ENCODE measurements at places on chromosomes 2 and 18.

- no peak for DNase-seq
Measured at GRCh38 chr18:24378598-24378997, 19.0 kb downstream of the OSBPL1A start.

GRCh38 chr2:158112992-158113391 is 11.3 kb downstream of the UPP2 start:
- DNase-seq: no peak

GRCh38 chr2:105959357-105959756 is 214.6 kb downstream of the NCK2 start:
- no peak for DNase-seq

GRCh38 chr2:58794916-58795315 is 553.8 kb upstream of the FANCL start:
- DNase-seq: no peak

GRCh38 chr2:162967147-162967546 is 128.6 kb upstream of the KCNH7 start:
- DNase-seq: no peak

DNA sequence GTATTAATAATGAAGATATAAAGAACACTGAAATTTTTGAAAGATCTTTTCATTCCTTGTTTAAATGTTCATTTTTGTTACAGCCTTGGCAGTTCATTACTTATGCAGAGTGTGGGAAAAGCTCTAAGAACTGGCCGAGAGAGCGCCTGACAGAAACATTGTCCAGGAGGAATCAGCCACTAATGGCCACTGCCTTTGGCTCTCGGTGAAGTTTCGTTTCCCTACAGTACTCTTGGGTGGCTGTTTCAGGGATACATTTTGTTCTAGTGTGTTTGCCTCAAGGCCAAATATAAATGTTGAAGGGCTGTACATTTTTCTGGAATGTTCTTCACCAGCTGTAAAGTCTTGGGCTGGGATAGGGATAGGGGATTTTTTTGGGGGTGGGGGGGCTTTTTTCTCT is 10.7 kb downstream of the SPTBN1 start:
- no peak for DNase-seq

DNA sequence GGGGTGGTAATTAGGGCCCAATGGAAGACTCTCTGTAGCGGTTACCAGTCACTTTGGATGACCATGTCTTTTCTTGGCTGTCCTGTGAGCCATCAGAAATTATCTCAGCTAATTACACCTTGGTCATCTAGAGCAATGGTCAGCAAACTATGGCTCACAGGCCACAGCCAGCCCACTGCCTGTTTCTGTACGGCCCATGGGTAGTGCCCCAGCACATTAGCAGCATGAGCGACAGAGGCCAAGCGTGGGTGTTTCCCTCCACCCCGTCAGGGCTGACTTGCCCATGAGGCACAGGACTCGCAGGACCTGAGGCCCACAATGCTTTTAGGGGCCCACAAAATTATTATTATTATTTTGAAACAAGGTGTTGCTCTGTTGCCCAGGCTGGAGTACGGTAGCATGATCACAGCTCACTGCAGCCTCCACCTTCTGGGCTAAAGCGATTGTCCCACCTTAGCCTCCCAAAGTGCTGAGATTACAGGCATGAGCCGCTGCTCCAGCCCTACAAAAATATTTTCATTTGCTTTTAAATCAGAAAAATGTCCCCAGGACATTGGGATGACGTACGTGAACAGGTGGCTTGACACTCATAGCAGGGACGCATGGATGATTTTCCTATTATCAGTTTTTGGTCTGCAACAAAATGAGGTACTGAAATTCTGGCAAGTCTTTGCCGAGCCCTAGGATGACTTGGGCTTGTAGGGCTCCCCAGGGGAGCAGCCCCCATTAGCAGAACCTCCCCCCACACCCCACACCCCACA is 29.3 kb upstream of the CEP68 start:
- DNase-seq: no peak

DNA sequence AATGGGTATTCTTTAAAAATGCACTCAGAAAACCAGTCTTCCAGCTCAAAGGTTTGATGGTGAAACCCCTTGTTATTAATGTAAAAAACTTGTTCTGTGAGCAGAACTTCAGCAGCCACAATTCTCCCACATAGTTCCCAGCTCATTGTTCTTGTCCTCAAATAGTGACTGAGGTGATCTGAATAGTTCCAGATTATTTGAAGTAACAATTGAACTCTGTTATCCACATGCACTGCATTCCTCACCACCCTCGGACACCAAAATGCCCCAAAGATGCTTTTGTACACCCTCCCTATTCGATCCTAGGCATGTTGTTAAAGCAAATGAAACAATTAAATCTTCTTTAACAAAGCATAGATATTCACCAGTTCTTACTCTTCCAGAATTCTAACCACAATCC is 2186.8 kb upstream of the CELF4 start:
- no peak for DNase-seq

DNA sequence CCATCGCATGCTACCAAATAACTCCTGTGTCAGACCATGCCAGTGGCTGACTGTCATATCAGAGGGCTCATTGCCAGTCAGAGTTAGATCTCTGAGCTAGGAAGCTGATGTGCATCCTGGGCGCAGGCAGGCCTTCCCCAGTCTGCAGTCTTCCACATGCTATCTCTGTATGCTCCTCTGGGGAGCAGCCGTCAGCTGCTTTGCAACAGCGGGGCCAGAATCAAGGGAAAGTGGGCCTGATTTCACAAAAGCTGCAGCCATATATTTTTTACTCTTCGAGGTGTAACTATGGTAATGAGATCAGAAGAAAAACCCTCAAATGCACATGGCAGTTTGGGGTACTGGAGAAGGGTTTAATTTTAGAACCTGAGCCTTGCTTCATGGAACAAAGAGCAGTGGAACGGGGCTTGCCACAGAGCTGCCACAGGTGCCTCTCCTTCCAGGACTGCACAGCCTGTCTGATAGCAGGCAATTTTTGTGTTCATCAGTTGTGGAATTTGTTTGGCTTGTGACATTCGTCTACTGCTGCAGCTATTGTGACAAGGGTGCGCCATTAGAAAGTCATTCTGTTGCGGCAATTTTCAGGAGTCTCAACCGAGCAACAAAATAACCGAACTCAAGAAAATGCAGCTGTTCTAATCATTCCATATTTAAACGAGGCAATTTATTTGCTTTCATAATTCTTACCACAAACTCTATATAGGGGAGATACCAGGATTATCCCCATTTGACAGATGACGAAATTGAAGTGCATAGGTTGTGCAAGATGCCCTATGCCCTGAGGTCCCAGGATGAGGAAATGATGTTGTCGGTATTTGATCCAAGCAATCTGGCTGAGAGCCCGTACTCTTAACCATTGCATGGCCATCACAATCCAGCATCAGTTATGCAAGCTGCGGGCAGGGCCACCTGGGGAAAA is 109.6 kb upstream of the CYRIA start:
- DNase-seq: no peak

DNA sequence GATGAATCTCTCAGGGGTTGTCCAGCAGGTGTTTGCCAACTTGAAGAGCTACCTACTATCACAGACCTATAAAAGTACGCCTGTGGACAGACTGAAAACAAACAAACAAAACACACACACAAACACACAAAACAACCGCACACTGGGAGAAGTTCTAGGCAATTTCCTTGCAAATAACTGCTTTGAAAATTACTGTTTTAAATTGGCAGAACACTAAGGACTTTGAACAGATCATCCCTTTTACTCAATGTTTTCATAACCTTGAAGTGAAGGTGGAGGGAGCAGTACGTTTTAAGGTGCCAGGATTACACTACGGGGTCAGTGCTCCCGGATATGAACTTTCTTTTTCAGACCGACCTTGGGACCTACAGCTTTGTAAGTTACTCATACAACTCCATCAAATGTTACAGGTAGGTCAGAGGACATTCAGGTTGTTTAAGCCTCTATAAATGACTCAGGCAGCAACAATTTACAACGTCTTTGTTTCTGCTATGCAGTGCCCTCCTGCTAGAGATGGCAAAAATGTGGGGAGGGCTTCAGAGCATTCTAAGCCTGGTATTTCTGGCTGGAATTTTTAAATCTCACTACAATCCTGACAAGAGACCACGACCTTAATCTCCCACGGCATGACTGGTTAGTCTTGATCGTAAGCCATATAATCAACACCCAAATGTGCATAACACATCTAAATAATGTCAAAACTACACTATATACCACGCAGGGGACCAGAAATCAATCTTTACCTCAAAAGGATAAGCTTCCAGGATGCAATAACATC is 1.4 kb upstream of the SLC20A1 start:
- DNase-seq: no peak

DNA sequence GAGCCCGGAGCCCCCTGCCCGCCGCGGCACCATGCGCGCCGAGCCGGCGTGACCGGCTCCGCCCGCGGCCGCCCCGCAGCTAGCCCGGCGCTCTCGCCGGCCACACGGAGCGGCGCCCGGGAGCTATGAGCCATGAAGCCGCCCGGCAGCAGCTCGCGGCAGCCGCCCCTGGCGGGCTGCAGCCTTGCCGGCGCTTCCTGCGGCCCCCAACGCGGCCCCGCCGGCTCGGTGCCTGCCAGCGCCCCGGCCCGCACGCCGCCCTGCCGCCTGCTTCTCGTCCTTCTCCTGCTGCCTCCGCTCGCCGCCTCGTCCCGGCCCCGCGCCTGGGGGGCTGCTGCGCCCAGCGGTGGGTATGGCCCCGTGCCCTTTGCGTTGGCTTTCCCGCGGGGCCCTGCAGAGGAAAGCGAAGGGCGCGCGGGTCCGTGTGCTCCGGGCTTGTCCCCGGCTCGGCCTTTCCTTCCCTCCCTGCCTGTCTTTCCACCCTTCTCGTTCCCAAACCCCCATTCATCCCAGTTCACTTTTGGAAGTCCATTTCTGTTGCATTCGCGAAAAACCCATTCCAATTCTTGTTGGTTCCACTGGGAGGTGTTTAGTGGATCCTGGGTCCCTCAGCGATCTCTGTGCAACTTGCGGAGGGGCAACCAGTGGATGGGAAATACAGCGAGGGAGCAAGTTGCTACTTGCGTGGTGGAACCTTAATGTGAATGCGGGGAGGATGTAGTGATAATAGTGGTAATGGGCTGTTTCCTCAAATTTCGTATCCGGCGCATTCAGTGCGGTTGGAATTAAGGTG is 599 bp downstream of the ADAM23 start:
- no peak for DNase-seq

GRCh38 chr18:3903337-3903736 is 453.4 kb downstream of the TGIF1 start:
- no peak for DNase-seq

DNA sequence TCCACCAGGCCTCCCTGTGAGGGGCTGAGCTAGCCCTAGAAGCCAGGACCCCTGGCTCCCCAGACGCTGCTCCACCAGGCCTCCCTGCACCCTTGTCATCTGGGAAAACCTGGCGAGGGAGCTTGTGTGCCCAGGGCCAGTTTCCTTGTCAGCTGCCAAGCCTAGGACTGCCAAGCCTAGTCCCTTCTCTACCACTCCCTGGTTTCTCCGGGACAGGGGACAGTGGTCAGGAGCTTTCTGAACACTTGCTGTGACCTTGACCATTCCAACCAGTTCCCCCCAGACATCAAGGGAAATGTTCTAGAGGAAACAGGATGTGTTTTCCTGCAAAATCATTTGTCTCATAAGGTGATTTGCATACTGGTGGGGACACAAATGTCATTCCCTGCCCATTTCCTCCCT is 41.3 kb upstream of the MRPL33 start:
- no peak for DNase-seq

DNA sequence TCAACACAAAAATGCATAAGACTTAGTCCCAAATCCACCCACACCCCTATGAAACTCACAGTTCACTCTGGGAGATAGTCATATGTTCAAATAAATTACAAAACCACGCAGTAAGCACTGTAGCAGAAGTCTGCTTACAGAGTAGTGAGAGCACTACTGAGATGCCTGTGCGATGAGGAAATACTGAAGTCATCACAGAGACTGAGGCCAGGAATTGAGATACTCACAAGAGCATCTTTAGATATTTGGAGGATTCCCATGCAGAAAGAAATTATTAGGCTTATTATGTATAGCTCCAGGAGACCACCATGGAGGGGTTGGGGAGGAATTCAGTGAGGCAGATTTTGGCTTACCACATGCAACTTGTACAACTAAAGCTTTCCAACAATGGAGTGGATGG is 82.3 kb downstream of the ANTXR1 start:
- no peak for DNase-seq

DNA sequence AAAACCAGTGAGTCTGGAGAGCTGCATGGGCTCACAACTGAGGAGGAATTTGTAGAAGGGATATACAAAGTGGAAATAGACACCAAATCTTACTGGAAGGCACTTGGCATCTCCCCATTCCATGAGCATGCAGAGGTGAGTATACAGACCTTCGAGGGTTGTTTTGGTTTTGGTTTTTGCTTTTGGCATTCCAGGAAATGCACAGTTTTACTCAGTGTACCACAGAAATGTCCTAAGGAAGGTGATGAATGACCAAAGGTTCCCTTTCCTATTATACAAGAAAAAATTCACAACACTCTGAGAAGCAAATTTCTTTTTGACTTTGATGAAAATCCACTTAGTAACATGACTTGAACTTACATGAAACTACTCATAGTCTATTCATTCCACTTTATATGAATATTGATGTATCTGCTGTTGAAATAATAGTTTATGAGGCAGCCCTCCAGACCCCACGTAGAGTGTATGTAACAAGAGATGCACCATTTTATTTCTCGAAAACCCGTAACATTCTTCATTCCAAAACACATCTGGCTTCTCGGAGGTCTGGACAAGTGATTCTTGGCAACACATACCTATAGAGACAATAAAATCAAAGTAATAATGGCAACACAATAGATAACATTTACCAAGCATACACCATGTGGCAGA is 3.6 kb downstream of the TTR start:
- no peak for DNase-seq

DNA sequence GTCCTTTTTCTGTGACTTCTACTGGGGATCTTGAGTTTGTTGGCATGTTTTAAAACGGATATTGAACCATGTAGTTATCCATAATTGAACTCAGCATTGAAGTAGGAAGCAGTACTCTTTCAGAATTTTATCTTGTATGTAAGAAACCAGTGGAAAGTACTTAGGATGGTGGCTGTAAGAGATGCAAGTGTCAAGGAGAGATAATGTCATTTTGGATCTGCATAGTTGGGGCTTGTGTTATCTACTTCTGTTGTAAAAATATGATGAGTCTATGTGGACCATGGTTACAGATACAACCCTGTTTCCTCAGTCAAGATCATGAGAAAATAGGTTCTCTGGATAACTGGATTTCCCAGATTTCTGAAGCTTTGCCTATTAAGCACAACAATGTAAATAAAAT is 113.7 kb downstream of the NAB1 start:
- no peak for DNase-seq

DNA sequence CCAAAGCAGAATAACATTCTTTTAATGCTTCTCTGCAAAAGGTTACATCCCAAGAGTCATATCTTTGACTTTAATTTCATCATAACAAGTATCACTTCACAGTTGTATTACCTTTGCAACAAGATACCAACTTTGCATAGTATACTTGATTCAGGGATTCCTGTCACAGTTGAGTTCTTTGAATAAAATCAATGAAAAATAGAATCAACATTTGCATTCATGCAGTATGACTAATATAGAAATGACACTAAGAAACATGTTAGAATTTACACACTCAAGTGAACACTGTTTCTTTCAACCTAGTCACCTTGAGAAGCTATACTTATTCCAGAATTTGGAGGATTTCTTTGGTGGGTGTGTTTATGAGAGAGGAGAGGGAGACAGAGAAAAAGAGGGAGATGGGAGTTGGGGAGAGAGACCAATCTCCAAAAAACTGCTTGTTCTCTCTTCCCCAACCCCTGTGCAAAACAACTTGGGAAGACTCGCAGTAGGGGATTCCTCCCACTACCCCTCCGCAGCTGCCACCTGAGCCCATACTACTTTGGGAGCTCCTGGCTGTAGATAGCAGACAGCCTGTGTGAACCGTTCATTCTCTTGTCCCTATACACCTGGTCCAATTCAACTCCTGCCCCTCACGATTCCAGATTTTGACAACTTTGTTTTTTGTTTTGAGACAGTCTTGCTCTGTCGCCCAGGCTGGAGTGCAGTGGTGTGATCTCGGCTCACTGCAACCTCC is 57.7 kb downstream of the PELI1 start:
- no peak for DNase-seq

All from activated T-helper 1 cell treated with anti-CD3 and anti-CD28 coated beads, Interleukin-2, amount 50 U/mL, for 16 hours (primary cell).